ENCODE measurements at places on chromosomes 5 and 9.

DNA sequence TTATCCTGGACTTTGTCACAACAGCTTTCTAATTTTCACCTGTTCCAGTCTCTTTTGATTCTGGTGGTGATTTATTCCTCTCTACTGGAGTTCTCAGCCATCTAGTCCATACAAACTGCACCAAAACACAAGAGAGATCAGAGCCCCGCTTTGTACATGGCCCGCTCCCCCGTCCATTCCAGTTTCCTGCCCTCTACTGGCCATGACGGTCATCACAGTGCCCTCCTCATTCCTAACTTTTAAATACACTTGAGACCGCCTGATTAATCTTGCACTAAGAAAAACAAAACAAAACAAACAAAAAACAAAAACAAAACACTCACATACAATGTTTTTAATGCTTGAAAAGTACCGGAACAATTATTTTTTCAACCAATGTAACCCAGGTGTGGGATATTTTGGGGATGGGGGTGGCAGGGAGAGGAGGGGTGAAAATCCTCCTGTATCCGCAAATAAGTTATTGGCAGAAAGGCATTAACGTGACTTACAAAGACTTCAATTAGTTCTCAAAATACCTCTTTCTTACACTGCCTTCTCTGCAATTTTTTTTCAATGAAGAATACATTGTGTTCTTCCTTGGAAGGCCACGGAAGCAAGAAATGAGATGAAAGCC lies 84.8 kb upstream of the PAM start:
- H3K4me1 ChIP-seq: peaks cover 13% of the 10 kb centered on the region
- DNase-seq: no peak
- no peaks in the 10 kb centered on the region for H3K27me3 ChIP-seq
- peak overlapping the region; percentile 96 for H3K27ac ChIP-seq

GRCh38 chr5:156328161-156328560 lies 1.2 kb downstream of the SGCD start:
- H3K36me3 ChIP-seq: no peaks in the 10 kb centered on the region
- H3K4me1 ChIP-seq: peaks cover 11% of the 10 kb centered on the region
- H3K27me3 ChIP-seq: no peaks in the 10 kb centered on the region
- no peak overlapping the region for H3K4me3 ChIP-seq
- no peak for DNase-seq
- H3K27ac ChIP-seq: no peak overlapping the region

DNA sequence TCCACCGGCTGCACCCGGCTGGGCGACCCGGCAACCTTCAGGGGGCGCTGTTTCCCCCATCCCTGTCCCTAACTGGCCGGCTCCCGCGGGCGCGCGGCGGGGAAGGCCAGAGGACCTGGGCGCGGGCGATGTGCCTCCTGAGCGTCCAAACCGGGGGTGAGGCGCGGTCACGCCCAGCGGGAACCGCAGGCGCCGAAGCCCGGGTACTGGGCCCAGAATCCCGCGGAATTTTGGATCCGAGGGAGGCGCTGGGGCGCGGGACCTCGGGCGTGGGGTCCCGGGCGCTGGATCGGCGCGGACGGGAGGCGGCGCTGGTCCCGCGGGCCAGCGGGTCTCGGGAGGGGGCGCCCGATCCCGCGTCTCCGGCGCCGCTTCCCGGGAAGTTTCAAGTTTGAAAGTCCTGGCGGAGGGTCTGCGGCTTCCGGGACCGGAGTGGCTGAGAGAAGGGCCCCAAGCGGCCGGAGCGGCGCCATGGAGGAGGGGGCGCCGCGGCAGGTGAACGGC lies at the start of gene PKN3:
PKN3 (plus strand) TSS at position 59 of the 504 bp plus-strand sequence; CDS start at position 472, 413 bp downstream.
- no peaks in the 10 kb centered on the region for H3K36me3 ChIP-seq
- H3K4me3 ChIP-seq: peak within 1 kb of the TSS; percentile 83
- H3K27me3 ChIP-seq: no peaks in the 10 kb centered on the region
- peak within 1 kb of the TSS; percentile 84 for H3K27ac ChIP-seq
- peak; percentile 94 for DNase-seq

DNA sequence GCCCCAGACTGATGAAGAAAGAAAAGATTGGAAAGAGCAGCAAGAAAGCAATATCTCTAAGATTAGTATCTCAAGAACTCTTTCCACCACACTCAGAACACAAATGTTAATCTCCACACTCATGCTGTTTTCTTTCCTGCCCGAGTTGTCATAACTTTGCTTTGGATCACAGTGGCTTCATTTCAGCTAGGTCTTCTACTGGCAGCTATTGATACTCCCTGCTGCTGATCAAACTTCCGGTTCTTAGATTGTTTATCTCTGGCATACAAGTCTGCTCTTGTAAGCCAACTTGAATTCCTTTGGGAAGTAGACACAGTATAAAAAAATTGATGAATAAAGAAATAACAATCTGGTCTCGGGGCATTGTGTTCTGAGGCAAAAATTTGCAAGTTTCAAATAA lies 77.7 kb upstream of the SPEF2 start:
- H3K4me3 ChIP-seq: no peak overlapping the region
- DNase-seq: no peak
- H3K27me3 ChIP-seq: no peaks in the 10 kb centered on the region
- no peaks in the 10 kb centered on the region for H3K4me1 ChIP-seq
- H3K27ac ChIP-seq: no peak overlapping the region

DNA sequence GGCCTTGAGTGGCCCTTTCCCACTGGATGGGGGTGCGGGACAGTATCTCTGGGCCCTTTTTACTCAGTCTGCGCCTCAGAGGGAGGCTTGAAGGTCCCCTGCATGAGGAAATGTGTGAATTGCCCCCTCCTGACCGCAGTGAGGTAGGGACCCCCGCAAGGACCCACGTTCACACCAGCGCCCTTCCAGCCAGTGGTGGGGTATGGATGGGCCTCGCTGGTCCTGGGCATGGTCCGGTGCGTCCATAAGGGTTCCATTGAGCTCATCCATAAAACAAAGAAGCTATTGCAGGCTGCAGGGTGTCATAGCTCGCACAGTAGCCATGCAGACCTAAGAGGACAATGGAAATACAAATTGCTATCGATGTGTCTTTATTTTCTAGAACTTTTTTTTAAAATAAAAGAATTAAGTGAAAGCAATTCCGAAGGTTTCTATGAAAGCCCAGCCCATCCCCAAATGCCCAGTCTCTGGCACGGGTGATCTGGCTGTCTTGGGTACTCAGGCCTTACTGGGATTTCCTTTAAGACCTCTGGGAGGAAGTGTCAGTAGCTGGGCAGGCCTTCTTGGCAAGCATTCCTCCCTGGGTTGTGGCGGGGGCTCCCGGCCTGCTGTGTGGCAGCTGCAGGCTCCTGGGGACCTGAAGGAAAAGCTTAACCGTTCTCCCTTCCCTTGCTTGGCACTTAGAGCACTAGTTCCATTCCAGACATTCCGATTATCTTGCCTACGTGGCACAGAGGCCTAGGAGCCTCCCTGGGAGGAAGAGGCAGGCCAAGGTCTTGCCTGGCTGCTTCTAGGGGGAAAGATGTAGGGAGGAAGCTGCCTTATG lies 1.5 kb upstream of the SEMA5A start:
- peaks cover 23% of the 10 kb centered on the region for H3K27me3 ChIP-seq
- H3K4me3 ChIP-seq: peak overlapping the region; percentile 86
- no peak for DNase-seq
- H3K4me1 ChIP-seq: peaks cover 9% of the 10 kb centered on the region
- peaks cover 2% of the 10 kb centered on the region for H3K36me3 ChIP-seq

- H3K4me3 ChIP-seq: no peak overlapping the region
- DNase-seq: no peak
- no peaks in the 10 kb centered on the region for H3K36me3 ChIP-seq
- peaks cover 2% of the 10 kb centered on the region for H3K4me1 ChIP-seq
Measured at GRCh38 chr5:147240266-147240985, 5.6 kb downstream of the STK32A start.

- H3K4me3 ChIP-seq: no peak overlapping the region
- H3K27me3 ChIP-seq: peaks cover 12% of the 10 kb centered on the region
- H3K36me3 ChIP-seq: no peaks in the 10 kb centered on the region
- no peak for DNase-seq
Measured at GRCh38 chr9:132534832-132535231, 47.6 kb upstream of the BARHL1 start.

GRCh38 chr5:91219803-91220371 lies 163.2 kb downstream of the ARRDC3 start:
- no peaks in the 10 kb centered on the region for H3K27me3 ChIP-seq
- H3K4me3 ChIP-seq: no peak overlapping the region
- no peaks in the 10 kb centered on the region for H3K36me3 ChIP-seq
- peak overlapping the region; percentile 62 for H3K27ac ChIP-seq
- H3K4me1 ChIP-seq: peaks cover 2% of the 10 kb centered on the region
- DNase-seq: no peak

DNA sequence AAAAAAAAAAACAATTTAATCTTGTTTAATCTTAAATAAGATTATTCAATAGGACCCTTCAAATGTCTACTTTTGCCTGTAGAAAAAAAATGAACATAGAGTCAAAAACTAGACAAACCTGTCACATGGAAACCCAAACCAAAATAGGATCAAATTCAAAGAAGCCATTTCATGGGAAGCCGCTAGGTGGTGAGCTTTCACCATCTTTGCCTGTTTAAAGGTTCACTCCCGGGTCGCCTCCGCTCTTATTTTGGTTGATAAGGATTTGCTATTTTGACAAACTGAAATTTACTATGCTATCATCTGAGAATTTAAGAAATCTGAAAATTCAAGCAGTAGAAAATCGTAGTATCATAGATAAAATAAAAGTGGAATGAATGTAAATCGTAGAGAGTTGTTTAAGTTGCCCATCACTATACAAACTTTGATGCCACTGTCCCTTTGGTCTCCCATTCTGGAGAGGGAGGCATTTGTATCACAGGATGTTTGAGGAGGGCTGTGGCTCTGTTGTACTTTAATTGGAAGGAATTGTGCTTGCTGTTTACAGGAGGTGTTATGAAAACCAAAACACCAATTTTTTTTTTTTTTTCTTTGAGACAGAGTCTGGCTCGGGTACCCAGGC lies 43.5 kb upstream of the DNAH5 start:
- DNase-seq: peak; percentile 21
- no peak overlapping the region for H3K4me3 ChIP-seq

DNA sequence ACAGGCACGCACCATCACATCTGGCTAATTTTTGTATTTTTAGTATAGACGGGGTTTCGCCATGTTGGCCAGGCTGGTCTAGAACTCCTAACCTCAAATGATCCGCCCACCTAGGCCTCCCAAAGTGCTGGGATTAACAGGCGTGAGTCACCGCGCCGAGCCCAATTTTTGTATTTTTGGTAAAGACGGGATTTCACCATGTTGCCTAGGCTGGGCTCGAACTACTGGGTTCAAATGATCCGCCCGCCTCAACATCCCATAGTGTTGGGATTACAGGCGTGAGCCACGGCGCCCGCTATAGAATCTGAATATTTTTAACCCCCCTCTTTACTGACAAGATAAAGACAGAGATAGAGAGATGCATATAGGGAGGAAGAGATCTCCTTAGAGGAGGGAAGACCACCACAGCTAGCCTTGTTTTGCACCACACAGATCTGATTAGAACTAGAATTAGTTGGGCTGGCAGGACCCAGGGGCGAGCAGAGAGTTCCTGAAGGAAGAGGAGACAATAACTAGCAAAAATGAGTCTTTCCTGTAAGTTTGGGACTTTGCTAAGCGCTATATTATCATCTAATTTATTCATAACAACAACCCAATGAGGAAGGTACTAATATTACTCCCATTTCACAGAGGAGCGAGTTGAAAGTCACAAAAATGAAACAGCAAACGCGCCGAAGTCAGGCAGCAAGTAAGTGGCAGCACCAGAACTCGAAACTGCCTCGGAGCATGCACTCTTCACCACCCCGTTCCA lies 1.5 kb upstream of the ANKHD1 start:
- no peak overlapping the region for H3K4me3 ChIP-seq
- H3K27me3 ChIP-seq: no peaks in the 10 kb centered on the region
- peak overlapping the region; percentile 93 for H3K27ac ChIP-seq
